ENCODE measurements at places on chromosomes 6 and 20.

DNA sequence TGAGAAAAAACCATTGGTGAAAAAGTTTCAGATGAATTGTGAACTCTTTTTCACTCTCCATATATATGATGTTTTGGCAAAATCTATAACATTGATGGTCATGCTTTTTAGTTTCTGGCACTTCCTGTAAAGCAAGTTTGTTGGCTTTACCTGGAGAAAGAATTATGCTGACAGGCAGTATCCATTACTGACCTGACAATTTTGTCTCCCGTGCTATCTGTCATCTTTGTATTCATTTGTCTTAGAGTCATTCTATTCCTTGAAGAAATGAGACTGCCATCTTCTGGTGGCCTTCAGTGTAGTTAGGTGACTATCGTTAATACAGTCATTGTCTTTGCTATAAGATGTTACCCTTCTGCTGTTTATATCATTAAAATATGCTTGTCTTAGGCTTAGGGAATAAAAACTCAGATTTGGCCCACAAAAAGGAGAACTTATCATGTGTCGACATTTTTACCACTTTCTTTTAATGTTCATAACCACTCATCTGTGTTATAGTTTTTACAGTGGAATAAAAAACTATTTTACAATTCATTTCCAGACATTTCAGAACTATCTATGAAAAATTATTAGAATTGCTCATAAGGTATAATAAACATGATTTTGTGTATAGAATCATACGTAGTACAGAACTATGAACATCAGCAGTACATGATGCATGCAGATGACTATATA lies 707.0 kb downstream of the EPM2A start:
- no peak for DNase-seq

DNA sequence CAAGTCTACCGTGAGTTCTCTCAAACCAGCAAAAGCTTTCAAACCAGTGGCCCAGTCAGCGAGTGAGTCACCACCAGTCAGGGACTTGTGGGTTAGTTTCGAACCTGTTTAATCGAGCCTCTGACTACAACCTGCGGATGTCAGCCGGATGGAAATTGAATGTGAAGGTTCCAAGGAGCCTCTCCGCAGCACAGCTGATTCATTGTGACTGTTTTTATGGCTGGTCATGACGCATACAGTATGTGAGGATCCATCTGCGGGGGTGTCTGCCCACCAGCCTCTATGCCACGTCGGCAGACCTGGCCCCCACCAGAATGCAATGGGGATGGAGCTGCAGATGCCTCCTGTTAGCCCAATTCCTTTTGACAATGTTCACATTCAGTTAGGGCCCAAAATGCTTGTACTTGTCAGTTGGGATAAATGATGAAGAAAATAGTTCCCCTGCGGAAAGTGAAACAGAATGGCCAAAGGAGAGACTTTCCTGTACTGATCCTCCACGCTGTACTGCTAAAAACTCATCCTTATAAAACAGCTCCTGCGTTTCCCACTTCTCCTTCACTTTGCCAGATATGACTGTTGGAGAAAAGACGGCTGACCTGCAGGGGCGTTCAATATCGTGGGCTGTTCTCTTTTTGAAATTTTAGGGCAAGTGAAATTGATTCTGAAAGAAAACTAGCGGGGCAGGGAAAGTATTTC lies 206.6 kb downstream of the TFAP2B start:
- no peak for DNase-seq

DNA sequence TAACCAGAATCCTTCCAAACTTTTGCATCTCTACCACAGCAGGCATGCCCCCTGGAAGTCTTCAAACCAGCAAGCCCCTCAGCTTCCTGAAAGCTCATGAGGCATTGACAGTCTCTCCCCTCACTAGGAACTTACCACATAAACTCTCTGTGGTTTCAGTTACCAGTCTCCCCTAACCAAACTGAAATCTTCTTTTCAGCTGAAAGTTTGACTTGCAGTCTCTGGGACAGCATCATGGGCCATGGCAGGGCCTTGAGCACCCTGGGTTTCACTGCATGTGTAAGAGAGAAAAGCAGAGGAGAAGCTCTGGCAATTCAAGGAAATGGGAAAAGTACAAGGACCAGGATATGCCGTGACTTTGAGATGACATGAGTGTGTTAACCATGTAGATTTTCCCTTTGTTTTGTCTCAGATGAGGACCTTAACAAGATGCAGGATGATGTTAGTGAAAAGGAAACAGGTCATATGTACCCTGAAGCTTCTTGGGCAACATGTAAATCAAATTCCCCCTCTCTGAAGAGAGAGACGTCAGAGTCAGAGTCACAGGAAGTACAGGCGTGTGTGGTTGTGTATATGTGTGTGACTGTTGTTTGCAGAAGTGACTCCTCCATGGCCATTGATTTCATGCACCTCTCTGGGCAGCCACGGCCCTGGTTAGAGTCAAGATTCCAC lies 106.3 kb downstream of the TNFRSF21 start:
- no peak for DNase-seq

- no peak for DNase-seq
These were observed 35.9 kb downstream of the SLC2A12 start for GRCh38 chr6:134016558-134016814.

DNA sequence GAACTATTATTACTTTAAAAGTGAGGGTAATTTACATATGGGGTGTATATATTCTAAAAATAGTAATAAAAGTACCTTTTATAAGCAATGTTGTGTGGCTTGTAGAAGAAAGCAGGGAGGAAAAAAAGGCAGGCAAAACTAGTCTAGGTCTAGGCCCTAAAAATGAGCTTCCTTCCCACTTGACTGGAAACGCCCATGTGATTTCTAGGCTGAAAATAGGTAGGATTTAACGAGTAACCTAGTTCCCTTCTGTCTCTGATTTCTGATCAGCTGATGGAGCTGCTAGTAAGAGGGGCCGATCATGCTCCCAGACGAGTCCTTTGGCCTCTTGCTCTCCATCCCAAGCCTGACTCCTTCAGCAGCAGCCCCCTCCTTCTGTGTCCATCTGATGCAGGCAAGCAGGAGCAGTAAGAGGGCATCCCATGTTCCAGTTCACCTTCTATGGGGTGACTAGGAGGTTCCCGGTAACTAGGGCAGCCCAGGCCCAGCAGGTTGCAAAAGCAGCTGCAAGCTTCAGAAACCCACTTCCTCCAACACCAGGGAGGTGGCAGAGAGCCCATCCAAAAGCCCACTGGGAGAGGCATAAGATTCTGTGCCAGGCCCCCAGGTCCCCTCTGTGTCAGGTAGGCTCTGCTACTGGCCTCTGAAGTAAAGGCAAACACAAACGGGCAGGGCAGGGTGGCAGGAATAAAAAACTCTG lies 24.4 kb downstream of the TBC1D20 start:
- DNase-seq, result no peak

GRCh38 chr20:36886859-36887751 lies 11.2 kb downstream of the TLDC2 start:
- DNase-seq, result peak; percentile 84

GRCh38 chr6:111806165-111806547 lies 67.1 kb downstream of the FYN start:
- DNase-seq, result no peak

DNA sequence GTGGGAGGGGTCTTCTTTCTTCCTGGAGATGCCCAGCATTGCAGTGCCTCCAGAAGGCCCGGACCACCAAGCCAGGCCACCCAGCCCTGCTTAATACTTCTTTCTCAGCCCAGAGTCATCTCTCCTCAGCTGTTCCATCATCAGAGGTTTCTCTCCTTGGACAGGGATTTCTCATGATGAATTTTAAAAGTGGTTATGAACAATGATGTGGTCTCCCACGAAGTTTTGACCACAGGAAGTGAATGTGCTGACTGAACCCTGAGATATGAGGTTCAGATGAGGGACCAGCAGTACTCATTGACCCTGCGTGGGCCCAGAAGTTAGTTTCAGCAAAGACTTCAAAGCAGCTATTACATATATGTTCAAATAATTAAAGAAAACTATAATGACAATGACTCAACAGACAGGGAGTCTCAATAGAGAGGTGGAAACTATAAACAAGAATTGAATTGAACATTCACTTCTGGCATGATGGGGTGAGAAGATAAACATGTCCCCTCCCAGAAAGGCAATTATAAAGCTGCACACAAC lies 114.5 kb upstream of the SLC22A16 start:
- no peak for DNase-seq

DNA sequence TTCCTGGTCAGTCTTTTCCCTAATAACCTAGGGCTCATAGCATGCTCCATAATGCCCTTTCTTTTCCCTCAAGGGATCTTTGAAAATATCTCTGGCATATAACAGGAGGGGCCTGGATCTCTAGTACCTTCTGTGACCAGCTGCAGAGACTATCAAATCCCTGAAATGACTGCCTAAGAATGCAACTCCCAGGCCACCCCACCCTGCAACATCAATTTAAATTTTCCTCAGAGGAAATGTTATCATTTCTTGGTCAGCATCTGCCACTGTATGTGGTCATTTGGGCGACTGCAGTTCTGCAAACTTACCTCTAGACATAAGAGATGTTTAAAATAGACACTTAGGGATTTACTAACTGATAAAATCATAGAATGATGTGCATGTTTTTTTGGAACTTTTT lies 200.2 kb downstream of the KCNQ5 start:
- no peak for DNase-seq

GRCh38 chr6:159953091-159953601 lies 15.7 kb upstream of the IGF2R start:
- DNase-seq, result peak; percentile 78

DNA sequence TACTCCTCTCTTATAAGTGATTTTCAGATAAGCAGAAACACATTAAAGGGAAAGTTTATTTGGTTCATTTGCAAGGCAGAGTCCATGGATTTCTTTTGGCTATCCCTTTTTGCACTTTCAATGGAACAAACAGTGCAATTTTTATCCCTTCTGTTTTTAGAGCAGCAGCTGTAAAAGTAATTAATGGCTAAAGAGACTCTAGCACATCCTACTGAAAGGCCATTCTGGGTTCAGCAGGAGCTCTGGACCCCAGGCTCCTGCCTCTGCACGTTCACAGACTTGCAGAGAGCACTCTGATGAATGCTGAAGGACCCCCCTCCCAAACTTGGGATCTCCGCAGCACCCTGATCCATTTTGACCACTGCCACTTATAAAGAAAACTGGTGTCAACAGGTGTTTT lies 40.3 kb upstream of the PDE7B start:
- DNase-seq, result no peak

All from lower lobe of right lung (tissue), 2 donors.